ENCODE measurements at places on chromosomes 13 and 19. TPM values are rescaled to one million over a fixed set of nuclear protein-coding genes. Genes with fewer than 3 reads are reported as not detected.

Gene GIPC3
- total RNA-seq = not detected

GRCh38 chr19:11378319-11379189 lies 4.1 kb downstream of the SWSAP1 start:
- peak; percentile 87 for DNase-seq

- DNase-seq = no peak
Observed at GRCh38 chr19:56751078-56751489, 79.5 kb upstream of the ZNF835 start.

DNA sequence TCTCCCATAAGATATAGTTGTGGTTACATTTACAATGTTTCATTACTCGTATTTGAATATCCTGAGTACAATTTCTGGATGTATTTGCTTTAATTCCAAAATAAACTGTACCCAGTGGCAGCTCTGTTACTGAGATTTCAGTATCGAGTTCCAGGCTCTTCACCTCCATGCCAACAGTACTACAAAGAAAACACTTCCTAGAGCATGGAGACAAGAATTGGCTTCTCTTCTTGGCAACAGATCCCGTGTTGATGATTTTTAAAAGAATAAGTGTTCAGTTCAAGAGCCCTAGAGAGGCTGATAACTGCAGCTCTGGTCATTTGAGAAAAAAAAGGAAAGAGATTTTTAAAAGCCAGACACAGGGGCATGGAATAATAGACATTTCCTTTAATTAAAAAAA lies 302.8 kb downstream of the EFNB2 start:
- DNase-seq = peak; percentile 3

- no peak for DNase-seq
Observed at GRCh38 chr13:28597641-28598040, 61.3 kb upstream of the POMP start.

DNA sequence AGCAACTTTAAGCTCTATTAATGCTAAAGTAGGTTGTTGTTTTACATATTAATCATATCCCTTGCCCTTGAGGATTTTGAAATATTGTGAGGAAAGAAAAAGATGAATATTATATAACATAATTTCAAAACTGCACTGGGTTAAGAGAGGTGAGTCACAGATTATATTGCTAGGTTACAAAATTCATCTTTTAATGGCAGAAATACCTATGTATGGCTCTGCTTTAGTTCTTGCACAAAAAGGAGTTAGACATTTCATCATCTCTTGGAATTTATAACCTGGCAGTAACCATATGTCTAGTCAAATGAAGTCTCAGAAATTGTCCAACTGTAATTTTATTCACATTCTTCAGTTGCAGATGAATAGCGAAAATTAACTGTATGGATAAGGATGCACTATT lies 2041.1 kb downstream of the OLFM4 start:
- DNase-seq = no peak

Gene OR7C1
- not detected for total RNA-seq

Gene CYP4F11
- total RNA-seq = not detected

Gene ZNF528
- total RNA-seq = 1.9 TPM

Gene KLC3
- total RNA-seq = not detected

- no peak for DNase-seq
Observed at GRCh38 chr19:45517238-45517637, 10.0 kb downstream of the VASP start.

DNA sequence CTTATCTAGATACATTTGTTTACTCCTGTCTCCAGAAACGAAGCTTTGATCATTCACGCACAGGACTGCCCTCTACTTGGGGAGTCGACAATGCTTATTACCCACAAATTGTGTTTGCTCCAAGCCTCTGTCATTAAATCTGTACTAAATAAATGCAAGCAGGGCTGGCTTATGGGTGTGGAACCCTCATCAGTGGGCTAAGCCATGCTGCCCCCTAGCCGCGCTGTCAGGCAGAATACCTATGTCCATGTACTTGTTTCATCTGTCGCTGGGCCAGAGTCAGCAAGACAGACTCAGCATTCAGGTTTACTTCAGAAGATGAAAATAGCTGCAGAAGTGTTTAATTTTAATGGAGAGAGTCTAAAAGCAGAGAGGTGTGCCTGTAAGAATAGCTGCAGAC lies 110.0 kb upstream of the PRR20A start:
- DNase-seq = no peak

Gene CYP2B6
- total RNA-seq = not detected

Gene EEF1AKMT1
- total RNA-seq = 41.1 TPM

Gene GJB2
- total RNA-seq = not detected

- DNase-seq = no peak
Observed at GRCh38 chr13:54029720-54030119, 1001.1 kb downstream of the OLFM4 start.

Gene PTPRH
- 3.9 TPM for total RNA-seq

Gene SERTAD3
- 38.3 TPM for total RNA-seq

GRCh38 chr19:27744926-27745768 lies 1467.8 kb downstream of the UQCRFS1 start:
- DNase-seq = no peak

DNA sequence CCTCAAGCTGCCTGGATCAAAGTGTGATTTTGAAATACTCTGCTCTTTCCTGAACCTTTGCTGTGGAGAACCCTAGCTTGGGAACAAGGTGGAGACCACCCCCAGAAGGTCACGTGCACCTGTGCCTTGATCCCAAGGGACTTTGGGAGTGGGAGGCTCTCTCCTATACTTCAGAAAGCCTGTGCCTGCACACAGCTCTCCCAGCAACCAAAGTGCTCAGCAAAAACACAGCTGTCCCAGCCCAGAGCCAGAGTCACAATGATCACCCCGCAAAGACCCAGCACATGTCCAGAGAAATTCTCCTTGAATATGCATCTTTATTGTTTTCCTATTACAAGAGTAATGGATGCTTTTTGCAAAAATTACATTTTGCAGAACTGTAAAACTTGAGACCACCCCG lies 43.4 kb downstream of the TNFRSF19 start:
- no peak for DNase-seq

DNA sequence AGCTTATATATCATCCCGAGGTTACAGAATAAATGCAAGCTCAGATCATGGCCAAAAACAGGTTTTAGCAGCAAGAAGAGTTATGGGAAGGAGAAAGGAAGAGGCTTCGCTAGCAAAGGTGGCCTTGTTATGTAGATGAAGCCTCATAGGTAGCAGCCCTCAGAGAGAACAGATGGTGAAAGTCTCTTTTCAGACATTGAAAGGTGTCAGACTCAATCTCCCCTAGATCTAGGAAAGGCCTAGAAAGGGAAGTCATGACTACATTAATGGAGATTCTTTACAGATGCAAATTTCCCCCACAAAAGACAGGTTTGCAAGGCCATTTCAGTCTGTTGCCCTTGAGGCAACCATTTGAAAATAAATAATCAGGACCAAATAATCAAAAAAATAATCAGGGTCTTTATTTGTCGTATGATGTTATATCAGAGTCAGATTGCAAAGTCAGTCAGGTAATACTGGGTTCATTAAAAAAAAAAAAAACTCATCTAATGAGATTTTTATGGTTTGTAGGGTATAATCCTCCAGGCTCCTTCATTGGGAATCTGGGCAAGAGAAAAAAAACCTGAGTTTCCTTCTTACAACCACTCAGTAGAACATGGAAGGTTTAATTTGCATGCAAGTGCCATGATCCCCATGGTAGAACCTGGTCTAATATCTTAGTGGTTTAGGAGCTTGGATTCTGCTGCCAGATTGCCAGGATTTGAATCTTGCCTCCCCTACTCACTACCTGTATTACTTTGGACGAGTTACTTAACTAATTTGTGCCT lies 50.8 kb upstream of the HTR2A start:
- DNase-seq = no peak

Gene LIN7B
- 20.4 TPM for total RNA-seq

GRCh38 chr19:47100290-47100689 lies 13.3 kb downstream of the ZC3H4 start:
- no peak for DNase-seq

DNA sequence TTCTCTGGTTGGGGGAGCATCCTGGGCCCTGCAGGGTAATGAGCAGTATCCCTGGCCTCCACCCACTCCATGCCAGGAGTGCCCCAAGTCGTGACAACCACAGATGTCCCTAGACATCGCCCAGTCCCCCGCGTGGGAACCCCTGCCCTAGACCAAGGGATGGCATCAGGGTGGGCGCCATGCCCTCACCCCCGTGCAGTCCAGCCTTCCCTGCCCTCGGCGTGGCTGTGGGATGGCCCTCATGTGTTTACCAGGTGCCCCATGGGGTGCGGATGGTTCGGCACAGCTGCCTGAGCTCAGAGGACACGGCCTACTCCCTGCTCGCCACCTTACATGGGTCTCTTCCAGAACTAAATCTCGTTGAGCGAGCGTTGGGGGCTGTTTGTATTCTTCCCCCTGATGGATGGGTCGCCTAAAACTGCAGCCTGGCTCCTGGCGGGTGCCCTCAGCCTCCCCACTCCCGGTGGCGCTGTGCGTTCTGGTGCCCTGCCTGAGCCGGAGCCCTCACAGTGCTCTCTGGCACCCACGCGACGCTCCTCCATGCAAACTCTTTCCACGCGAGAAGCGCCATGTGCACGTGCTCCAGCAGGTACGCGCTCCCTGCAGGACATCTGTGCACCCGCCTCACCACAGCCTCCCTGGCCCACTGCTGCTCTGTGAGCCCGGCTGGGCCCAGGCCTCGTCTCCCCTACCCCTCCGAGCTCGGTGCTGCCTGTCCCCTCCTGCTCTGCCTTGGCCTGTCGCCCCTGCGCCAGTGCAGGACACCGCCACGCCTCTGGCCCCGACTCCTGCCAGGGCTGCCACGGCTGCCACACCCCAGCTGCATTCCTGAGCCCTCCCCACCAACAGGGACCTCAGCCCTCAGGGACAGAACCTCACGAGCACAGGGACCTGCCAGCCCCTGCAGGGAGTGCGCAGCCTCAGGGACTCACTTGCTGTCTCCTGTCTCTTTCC lies 145.0 kb downstream of the KDM4B start:
- DNase-seq = no peak

Gene LCP1
- 0.63 TPM for total RNA-seq

DNA sequence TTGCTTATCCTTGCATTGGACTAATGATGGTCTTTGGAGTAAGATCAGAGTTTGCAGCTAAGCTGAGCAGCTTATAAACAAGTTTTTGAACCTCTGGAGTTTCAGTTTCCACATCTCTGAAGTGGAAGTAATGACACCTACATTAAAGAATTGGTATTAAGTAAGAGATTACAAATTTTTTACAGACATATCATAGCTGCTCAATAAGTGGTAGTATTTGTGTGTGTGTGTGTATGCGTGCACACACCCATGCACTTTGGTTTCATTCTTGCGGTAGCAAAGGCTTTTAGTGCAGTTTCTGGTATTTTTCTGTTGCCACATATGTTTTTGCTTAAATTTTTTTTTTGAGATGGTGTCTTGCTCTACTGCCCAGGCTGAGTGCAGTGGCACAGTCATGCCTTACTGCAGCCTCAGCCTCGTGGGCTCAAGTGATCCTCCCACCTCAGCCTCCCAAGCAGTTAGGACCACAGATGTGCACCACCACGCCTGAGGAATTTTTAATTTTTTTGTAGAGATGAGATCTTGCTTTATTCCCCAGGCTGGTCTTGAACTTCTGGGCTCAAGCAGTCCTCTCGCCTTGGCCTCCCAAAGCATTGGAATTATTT lies 4.5 kb downstream of the NAA16 start:
- no peak for DNase-seq
